Kasumi-1 (cell line): ENCODE measurements at places on chromosomes 5 and 9.

DNA sequence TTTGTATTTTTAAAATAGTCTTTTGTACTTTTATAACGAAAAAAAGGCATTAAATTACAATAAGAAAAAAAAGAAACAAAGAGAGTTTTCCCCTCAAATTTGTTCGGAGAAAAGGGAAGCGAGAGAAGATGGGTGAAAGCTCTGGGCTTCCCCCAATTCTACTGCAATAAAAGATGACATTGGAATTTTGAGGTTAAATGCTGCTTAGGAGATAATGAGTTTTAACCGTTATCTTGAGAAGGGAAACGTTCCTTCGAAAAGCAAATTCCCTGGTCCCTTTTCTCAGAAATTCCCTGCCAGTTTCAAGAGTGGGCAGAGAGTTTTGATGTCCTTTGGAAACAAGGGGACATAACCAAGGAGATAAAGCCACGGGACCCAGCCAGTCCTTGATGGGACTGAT is 18.4 kb upstream of the ERGIC1 start:
- no peak for DNase-seq

DNA sequence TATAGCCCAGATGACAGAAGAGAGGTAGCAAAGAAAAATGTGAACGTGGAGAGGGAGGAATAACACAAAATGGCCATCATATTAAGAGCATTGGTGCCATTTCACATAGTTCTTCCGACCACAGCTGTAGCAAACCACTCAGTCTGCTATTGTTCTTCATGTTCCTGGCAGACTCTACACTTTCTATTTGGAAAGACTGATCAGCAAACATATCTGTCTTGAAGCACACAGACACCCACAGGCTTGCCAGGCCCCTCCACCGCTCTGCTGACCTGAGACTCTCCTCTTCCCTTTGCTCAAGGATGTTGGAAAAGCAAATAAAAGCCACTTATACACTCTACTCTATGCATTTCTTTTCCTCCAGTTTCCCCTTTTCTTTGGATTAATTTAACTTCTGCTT is 298.0 kb downstream of the FBXL7 start:
- no peak for DNase-seq

DNA sequence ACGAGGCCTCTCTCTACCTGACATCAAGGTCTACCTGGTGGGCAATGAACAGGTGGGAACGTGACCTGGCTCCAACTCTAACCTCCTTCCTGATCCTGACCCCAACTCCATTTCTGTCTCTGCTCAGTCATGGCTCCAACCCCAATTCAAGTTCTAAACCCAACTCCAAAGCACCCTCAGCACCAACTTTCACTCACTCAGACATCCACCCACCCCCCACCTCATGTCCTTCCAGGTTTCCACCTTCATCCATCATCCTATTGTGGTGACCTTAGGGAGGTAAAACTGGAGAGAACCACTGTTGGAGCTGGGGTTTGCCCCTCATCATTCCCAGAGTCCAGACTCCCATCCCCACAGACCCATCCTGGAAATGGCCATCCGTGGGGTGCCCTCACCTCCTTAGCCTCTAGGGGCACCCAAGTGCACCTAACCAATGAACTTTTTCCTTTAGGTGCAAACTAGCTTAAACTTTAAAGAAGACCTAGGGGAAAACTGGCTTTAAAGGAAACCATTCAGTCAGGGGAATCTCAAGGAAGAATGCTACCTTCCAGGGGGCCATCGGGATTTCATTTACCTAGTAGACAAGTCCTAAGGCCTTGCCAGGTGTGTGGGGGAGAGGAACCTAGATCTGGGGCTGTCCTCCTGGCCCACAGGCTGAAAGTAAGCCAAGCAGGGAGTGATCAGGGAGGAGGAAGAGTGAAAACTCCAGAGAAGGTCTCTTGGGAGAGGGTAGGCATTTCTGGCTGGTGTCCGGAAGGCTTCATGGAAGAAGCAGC is 11.3 kb downstream of the RGS14 start:
- DNase-seq: peak; percentile 47

- DNase-seq: no peak
Measured at GRCh38 chr5:112002376-112002775, 245.4 kb upstream of the NREP start.

DNA sequence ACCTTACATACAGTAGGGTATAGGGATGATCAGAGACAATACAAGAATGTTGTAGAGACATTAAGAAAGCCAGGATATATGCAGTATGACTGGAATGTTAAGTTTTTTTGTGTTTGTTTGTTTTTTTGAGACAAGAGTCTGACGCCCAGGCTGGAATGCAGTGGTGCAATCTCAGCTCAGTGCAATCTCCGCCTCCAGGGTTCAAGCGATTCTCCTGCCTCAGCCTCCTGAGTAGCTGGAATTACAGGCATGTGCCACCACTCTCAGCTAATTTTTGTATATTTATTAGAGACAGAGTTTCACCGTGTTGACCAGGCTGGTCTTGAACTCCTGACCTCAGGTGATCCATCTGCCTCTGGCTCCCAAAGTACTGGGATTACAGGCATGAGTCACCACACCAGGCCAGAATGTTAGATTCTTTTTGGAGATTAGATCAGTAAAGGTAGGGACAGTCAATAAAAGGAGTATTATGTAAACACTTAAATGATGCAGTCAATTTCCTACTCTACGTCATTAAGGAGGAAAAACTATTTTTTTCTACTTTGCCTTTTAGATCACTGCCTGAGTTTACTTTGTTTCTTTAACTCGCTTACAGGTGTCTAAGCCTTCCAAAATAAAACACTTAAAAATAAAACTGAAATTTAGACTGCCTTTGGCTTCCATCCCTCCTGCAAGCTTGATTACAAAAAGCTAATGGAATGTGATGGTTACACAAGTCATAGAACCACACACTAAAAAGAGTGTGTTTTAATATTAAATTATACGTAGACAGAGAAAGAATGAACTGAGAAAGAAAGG is 6.8 kb upstream of the HNRNPA0 start:
- DNase-seq: no peak

GRCh38 chr5:41243558-41243957 is 30.2 kb upstream of the C6 start:
- no peak for DNase-seq

DNA sequence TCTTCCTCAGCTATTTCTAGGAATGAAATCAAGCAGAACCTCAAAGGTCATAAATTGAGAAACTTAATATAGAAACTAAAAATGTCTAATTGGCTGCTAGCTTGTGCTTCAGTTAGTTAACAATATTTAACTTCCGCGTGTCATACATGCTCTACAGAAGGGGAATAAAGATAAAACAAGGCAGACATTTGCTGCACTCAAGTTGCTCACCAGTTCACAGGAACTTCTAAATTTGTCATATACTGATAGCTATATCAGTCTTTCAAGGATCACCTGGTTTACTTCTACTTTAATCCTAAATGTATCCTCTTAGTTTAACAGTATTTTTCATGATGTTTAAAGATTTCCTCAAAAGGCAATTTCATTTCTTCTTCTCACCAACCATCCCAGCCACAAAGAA is 8.4 kb downstream of the CCNH start:
- DNase-seq: no peak

- DNase-seq: no peak
Measured at GRCh38 chr9:129480227-129480626, 140.7 kb downstream of the C9orf50 start.
